Large intestine (tissue), 12 donors: ENCODE measurements at places on chromosomes 1 and 21.

GRCh38 chr1:70993798-70994197, 53.8 kb downstream of the PTGER3 start:
- DNase-seq: no peak

DNA sequence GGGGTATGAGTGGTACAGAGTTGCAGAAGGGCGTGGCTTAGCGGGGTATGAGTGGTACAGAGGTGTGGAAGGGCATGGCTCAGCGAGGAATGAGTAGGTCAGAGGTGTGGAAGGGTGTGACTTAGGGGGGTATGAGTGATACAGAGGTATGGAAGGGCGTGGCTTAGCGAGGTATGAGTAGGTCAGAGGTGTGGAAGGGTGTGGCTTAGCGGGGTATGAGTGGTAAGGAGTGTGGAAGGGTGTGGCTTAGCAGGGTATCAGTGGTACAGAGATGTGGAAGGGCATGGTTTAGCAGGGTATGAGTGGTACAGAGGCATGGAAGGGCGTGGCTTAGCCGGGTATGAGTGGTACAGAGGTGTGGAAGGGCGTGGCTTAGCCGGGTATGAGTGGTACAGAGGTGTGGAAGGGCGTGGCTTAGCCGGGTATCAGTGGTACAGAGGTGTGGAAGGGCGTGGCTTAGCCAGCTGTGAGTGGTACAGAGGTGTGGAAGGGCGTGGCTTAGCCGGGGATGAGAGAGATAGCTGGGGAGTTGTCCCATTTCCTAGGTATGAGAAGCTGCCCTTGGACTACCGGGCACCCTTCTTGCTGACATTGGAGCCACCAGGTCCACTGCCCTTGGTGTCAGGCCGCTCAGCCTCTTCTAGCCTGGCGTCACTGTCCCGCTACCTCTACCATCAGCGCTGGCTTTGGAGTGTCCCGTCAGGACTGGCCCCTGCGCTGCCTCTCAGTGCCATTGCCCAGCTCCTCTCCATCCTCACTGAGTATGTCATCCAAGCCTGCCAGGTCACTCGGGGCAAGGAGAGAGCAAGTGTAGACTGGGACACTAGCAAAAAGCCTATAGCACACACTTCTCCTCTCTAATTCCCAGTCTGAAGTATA, 29.8 kb downstream of the HYI start:
- DNase-seq: peak; percentile 32

GRCh38 chr1:213466541-213466940, 415.5 kb downstream of the RPS6KC1 start:
- no peak for DNase-seq

DNA sequence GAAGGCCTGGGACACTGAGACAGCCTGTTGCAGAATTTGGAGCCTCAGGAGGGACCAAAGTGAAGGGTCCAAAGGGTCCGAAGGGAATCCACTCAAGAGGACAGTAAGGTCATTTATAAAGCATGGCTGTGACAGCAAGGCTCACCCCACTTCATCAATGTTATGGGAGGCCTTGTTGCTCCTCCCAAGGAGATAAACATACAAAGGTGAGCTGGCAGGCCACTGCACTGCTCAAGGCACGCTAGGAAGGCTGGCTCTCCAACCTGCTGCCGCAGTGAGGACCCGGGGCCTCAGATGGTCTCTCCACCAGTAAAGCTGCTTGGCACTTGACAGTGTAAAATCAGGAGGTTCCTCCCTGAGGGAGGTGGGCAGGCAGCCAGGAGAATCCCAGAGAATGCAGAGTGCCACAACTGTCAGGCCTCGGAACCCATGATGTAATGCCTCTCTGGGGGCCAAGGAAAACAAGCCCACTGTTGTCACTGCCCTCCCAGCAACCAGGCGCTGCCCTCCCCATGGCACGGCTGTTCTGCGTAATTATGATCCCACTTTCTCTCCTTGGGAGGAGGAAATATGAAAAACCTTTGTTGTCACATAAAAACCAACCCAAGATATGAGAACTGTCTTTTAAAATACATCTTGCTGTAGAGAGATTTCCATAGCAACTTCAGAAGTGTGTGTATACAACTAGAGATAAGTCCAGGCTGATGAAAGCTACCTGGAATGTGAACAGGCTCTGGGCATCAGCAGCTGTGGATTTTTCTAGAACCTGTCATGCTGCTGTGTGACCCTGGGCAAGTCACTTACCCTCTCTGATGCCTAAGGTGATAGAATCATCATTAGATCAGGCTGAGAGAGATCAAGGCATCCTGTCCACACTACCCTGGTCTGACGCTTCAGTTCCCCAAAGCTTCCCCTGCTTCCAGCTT, 102.5 kb downstream of the KCNN3 start:
- no peak for DNase-seq

- DNase-seq: no peak
Measured at GRCh38 chr1:28256197-28256827, 3.0 kb upstream of the SESN2 start.

- no peak for DNase-seq
Measured at GRCh38 chr1:217360510-217360909, 270.4 kb downstream of the GPATCH2 start.

DNA sequence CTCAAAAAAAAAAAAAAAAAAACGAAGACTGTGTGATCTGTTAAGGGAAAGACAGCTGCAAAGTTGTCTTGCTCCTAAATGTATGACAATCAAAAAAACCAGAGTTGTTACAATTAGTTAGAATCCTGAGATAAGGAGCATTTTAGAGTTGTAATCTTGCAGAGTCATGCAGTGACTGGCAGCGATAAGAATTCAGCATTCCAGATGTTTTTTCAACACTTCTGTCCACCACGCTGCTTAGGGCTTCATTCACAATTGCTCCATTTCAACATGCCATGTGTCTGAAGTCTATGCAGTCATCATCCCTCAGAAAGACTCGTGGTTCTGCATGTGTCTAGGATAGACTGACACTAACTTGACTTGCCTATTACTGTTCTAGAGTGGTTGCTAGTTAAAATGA, 102.4 kb upstream of the BACE2 start:
- DNase-seq: no peak

GRCh38 chr1:235648407-235648907, 1.1 kb downstream of the GNG4 start:
- DNase-seq: peak; percentile 57

- DNase-seq: no peak
Measured at GRCh38 chr1:101165954-101166353, 70.9 kb upstream of the S1PR1 start.

GRCh38 chr1:174883409-174883808, 116.3 kb upstream of the CACYBP start:
- peak; percentile 46 for DNase-seq

- peak; percentile 23 for DNase-seq
Measured at GRCh38 chr1:38804062-38804886, 55.3 kb downstream of the RRAGC start.

- no peak for DNase-seq
Measured at GRCh38 chr1:154407198-154408091, 2.3 kb downstream of the IL6R start.

GRCh38 chr1:3668585-3669300, 16.4 kb downstream of the TP73 start:
- peak; percentile 84 for DNase-seq

GRCh38 chr1:237383791-237384190, 341.8 kb downstream of the RYR2 start:
- DNase-seq: peak; percentile 7

DNA sequence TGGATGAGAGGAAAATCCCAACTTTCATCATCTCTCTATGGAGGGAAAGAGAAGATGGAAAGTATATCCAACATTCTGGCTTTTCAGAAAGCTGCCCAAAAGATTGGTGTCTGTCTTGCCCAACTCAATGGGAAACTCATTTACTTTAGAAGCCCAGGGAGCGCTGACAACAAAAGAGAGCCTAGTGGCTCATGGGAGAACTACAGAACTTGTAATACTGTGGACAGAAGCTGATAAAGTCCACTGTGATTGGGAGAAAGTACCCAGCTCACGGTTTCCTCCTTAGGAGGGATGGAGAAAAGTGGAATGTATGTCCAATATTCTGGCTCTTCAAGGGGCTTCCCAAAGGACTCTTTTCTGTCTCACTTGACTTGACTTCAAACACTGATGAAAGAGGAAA, 66.0 kb downstream of the RGS21 start:
- DNase-seq: no peak

DNA sequence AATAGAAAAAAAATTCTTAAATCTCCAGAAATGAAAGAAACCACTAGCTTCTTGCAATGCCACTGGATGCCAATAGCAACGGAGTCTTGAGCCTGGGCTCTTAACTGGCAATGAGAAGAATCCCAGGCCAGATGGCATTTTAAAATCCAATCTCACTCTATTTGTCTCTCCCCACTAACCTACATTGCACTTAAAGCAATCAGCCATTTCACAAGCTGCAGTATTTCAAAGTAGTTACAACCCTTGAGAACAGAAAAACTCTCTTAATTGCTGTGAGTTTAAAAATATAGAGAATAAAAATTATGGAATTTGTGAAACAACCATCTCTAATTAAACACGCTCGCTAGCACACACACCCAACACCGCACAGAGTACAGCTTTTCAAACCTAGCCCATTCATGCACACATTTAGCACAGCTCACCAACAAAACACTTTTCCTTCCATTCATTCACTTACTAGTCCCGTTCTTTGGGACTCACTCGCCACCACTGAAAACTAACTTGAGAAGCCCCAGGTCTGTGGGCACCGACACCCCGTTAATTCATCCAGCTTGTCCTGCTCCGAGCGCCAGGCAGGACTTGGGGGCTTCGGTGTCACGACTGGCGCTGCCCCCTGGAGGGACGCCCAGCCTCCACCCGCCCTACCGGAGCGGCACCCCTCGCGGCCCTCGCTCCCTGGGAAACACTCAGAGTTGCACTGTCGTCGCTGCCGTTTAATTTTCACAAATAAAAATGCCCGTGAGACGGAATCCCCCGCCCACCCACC, 1.0 kb downstream of the DDAH1 start:
- peak; percentile 39 for DNase-seq

DNA sequence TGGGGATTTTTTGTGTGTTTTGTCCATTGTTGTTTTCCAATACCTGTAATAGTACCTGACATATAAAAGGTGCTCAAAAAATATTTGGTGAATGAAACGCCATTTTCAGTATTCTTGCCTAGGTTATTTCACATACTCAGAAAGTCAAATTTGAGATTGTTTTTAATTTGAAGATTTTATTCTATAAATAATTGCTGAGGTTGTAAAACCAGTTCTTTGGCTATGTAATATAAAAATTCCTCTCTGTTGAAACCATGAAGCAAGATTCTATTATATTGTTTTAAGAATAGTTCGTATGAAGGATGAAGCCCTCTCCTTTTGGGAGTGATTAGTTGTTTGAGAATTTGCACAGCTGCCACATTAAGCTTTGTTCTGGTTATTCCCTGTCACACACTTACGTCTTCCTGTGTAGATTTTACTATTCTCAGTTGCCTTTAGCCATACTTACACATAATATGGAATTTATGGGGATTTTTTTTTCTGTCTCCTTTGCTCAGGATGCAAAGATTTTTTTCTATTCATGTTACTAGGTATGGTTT, 60.2 kb upstream of the MPC2 start:
- no peak for DNase-seq

GRCh38 chr1:228280961-228281591, 73.2 kb downstream of the OBSCN start:
- DNase-seq: no peak

DNA sequence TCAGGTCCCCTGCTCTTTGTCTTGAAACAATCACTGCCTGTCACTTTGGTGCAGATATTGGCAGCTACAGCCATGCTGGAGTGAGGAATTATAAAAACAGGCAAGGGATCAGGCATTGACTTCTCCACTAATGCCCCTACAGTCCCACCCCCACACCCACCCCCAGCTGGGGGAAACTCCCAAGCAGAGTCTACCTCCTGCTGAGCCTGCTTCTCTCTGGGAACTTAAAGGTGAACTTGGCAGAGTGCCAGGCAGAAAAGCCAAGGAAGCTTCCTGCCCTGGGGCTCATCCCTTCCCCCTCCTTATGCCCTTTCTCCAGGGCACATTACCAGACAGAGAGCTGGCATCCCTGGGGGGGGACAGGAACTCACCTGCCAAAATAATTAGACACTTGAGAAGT, 6.7 kb downstream of the NCMAP start:
- DNase-seq: peak; percentile 49

- DNase-seq: no peak
Measured at GRCh38 chr21:28587748-28588147, 404.9 kb downstream of the LTN1 start.

GRCh38 chr1:223242382-223242955, 99.4 kb upstream of the TLR5 start:
- no peak for DNase-seq

- DNase-seq: no peak
Measured at GRCh38 chr1:245241526-245242130, 86.8 kb downstream of the KIF26B start.

DNA sequence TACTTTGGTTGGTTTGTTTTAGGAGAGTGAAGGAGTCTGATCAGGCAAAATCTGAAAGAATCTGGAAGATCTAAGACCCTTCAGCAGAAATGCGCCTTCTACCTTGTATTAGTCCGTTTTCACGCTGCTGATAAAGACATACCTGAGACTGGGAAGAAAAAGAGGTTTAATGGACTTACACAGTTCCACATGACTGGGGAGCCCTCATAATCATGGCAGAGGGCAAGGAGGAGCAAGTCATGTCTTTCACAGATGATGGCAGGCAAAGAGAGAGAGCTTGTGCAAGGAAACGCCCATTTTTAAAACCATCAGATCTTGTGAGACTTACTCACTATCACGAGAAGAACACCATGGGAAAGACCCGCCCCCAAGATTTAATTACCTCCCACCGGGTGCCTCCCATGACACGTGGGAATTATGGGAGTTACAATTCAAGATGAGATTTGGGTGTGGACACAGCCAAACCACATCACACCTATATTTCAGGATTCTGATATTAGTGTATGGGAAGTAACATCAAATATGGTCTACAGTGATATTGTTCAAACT, 99.3 kb downstream of the GLUL start:
- DNase-seq: no peak

DNA sequence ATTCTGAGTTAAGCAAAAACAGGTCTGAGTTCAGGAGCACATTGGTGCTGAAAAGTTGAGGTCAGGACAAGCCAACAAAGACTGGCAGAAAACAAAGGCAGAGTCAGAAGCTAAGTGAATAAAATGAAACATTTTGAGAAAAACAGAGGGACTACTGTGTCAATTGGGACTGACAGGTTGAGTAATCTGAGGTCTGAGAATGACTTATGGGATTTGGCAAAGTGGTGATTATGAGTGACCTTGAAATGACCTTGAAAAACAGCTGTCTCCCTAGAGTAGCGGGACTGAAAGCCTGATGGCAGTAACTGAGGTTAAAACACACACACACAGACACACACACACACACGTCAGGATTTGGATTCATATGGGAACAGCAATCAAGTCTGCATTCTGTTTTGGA, 8.8 kb upstream of the COG2 start:
- DNase-seq: no peak

DNA sequence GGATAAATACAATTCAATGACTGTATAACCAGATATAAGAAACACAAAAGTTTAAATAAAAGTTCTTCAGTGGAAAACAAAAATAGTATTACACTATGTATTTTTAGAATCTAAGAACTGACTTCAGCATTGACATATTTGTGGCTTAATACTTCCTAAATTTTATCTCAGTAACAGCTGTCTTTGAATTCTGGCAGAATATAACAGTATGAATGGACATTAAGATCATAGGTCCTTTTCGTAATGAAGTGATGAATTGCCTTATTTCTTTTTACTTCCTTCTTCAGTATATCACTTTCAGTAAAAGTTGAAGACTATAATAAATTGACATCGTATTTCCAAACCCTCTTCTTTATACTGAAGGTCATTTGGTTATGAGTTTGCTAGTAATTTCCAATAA, 1030.0 kb downstream of the MRPL39 start:
- DNase-seq: no peak

GRCh38 chr1:33018112-33018511, 18.6 kb downstream of the AK2 start:
- no peak for DNase-seq

GRCh38 chr1:36301220-36301619, 4.9 kb upstream of the SH3D21 start:
- DNase-seq: no peak
